ENCODE measurements at places on chromosomes 6 and 20. TPM values are rescaled to one million over a fixed set of nuclear protein-coding genes. Genes with fewer than 3 reads are reported as not detected.

The BMP6 gene
- not detected for total RNA-seq

The PREP gene
- 29.4 TPM for total RNA-seq

The SIRPB1 gene
- 13.3 TPM for total RNA-seq

The KIF3B gene
- 11.4 TPM for total RNA-seq

The SAMD3 gene
- 28.7 TPM for total RNA-seq

The NRSN1 gene
- total RNA-seq = not detected

The HRH3 gene
- not detected for total RNA-seq

The SALL4 gene
- total RNA-seq = not detected

The ZNF451 gene
- total RNA-seq = 111 TPM

The SLC2A4RG gene
- 134 TPM for total RNA-seq

The CST2 gene
- total RNA-seq = not detected

The HLA-DQB1 gene
- total RNA-seq = 17.0 TPM

The NCOA3 gene
- total RNA-seq = 92.0 TPM

The FILIP1 gene
- total RNA-seq = not detected

The EYA2 gene
- total RNA-seq = not detected

The BTN1A1 gene
- total RNA-seq = not detected

The SASH1 gene
- not detected for total RNA-seq

The HLA-DOA gene
- 51.7 TPM for total RNA-seq

The SYCP2L gene
- total RNA-seq = not detected

The FNDC11 gene
- 0.36 TPM for total RNA-seq

The MAS1 gene
- not detected for total RNA-seq

The BMP5 gene
- total RNA-seq = not detected

The MCHR2 gene
- total RNA-seq = not detected
